Glomerular endothelial cell (primary cell): ENCODE measurements at places on chromosomes 16 and 17. TPM values are rescaled to one million over a fixed set of nuclear protein-coding genes. Genes with fewer than 3 reads are reported as not detected.
A peak's percentile ranks its signal among the peaks of the same experiment; 100 is the strongest.

DNA sequence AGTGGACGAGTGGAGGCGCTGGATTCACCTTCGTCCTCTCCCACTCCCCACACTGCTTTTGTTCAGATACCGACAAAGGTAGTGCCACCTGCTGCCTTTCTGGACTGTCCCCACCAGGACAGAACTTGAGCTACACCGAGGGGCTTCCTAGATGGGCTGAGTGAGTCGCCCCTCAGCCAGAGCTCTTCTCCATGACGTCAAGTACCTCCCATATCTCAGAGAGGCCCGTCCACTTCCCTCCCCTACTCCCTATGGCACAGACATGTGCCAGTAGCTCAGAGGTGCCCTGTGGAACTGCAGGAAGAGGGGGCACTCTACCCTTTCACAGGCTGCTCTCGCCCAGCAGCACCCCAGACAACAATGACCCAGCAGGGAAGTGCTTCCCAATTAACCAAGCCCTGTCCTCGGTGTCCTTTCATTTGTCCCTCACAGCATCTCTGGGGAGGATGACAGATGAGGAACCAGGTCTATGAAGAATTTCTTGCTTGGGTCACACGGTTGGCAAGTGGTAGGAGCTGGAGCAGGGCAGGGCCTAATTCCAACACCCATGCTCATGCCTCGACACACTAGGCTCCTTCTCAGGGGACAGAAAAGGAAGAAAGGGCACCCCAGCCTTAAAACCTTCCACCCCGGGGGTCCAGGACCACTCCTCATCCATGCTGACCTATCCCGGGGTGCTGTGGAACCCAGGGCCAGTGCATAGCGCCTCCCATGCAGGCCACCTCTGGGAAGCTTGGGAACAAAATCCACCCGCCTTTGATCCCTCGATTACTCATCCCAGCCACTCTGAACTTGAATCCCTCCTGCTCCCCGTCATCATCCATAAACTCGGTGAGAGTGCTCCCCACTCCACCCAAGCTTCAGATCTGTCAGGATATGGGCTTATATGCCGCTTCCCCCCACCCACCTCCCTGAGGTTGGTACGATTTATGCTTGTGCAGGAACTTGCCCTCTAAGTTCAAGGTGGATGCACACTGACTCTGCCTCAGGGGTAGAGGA is 51.7 kb downstream of the WNT3 start:
- no peak for DNase-seq

GRCh38 chr17:29018788-29019474 is 13.1 kb upstream of the SEZ6 start:
- DNase-seq = no peak

DNA sequence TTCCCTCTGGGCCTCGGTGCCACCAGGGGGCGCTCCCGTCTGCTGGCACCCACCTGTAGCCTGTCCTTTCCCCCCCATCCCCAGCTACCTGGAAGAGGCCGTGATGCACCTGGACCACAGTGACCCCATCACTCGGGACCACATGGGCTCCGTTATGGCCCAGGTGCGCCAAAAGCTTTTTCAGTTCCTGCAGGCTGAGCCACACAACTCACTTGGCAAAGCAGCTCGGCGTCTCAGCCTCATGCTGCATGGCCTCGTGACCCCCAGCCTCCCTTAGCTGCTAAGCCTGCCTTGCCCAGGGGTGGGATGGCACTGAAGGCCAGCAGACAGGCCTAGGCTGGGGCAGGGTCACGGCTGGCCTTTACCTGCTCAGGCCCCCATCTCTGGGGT is 818 bp upstream of the NRN1L start:
- DNase-seq = no peak

DNA sequence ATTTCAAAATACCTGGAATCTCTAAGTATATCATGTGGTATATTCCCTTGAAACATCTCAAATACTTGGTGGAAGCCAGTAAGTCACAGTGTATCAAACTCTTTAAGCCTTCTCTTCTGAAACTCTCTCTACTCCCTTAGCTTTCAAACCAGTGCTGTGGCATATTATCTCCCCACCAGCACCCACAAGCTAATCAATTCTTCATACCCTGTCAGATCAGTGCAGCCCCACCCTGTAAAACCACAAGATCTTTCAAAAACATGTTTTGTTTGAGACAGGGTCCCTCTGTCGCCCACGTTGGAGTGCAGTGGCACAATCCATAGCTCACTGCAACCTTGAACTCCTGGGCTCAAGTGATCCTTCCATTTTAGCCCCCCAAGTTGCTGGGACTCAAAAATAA is 91.6 kb upstream of the C17orf78 start:
- no peak for DNase-seq

The CHST5 gene
- 0.12 TPM in 1 of 2 replicates, not detected in the other for total RNA-seq

- no peak for DNase-seq
Observed at GRCh38 chr17:36182176-36183000, 6.0 kb upstream of the TBC1D3B start.

The KRTAP3-2 gene
- not detected in 2 replicates for total RNA-seq

- DNase-seq = no peak
Observed at GRCh38 chr16:66976746-66977145, 11.6 kb upstream of the CES4A start.

DNA sequence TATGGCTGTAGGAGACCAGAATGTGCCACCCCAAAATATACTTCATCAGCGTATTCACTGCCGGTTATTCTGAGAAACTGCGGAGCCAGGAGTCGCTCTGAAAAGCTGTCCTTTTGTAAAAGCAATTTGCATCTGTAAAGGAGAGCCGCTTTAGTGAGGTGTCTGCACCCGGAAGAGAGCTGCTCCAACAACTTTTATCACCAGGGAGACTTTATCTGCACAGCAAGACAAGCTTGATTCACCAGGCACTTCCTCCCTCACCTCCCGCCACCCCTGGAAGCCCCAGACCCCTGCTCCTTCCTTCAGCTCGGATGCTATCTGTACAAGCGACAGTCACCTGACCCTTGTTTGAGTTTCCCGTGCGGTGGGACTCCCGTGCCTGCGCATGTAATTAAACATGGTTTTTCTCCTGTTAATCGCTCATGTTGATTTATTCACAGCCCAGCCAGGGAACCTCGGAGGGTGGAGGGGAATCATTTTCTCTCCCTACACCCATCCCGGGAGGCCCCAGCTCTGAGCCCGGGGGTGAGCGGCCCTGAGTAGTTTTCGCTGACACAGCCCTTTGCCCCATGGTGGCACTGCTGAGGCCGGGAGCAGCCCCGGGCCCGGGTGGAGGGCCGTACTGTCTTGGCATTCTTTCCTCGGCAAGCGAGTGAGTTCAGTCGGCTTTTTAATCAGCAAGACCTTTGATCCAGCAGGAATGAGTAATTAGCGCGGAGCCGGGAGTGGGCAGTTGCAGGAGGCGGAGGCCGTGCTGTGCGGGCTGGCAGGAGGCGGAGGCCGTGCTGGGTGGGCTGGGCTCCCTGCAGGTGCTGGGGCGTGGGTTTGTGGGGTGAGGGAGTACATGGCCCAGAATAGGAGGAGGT is 222.7 kb upstream of the CIBAR2 start:
- DNase-seq = no peak

DNA sequence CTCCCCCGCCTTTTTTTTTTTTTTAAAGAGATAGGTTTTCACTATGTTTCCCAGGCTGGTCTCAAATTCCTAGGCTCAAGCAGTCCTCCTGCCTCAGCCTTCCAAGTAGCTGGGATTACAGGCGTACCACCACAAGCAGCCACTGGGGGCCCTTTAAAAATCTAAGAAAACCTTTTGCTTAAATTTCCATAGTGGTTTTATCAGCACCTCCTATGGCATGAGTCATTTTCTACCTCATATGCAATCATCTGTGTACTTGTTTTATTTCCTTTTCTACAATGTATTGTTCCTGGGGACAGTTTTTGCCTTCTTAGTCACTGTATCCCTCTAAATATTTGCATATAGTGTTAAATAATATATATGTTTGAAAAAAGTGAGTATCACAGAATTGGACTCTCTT is 29.2 kb downstream of the GNA13 start:
- DNase-seq = peak; percentile 70

The SAMD14 gene
- total RNA-seq = 9.6 and 24.9 TPM in 2 replicates

The CLTC gene
- total RNA-seq = 345 and 360 TPM in 2 replicates

The RRN3 gene
- total RNA-seq = 24.3 and 28.3 TPM in 2 replicates

- DNase-seq = no peak
Observed at GRCh38 chr17:9268546-9268945, 247.2 kb downstream of the NTN1 start.

- DNase-seq = no peak
Observed at GRCh38 chr16:87351320-87351698, 32.3 kb downstream of the FBXO31 start.

The NOD2 gene
- 0.23 and 0.29 TPM in 2 replicates for total RNA-seq

DNA sequence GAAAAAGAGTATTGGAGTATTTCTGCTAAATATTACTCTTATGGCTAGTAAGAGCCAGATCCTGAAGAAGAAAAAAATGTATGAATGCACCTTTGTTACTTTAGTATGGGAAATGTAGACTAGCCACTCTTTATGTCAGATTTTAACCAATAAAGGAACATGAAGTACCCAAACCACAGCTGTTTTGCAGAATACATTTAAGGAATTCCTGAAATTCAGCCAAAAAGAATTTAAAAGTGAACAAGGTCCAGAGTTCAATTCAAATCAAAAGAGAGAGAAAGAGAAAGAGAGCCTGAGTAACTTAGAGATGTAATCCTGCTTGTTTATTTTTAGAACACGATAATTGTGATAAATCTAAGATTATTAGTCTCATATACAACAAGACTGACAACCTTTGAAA is 1.2 kb downstream of the KCNJ16 start:
- no peak for DNase-seq

- DNase-seq = no peak
Observed at GRCh38 chr16:19488213-19488640, 33.7 kb downstream of the GDE1 start.

The ZNF319 gene
- 10.8 and 11.3 TPM in 2 replicates for total RNA-seq

DNA sequence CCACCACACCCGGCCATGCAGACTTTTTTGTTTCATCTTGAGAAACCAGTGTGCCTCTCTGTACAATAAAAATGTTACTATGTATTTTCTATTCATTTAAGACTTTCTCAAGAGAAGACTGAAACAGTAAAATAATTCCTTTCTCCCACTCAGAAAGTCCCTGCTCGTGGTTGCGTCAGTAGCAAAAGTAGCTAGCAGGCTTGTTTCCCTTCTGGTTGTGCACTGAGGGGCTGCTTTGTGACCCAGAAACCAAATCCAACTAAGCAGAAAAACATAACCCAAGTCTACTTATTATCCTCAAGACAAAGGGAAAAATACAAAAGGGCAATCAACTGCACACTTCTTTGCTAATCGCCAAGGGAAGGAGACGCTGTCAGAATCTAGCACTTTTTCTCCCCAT is 3.4 kb upstream of the PNPO start:
- no peak for DNase-seq

DNA sequence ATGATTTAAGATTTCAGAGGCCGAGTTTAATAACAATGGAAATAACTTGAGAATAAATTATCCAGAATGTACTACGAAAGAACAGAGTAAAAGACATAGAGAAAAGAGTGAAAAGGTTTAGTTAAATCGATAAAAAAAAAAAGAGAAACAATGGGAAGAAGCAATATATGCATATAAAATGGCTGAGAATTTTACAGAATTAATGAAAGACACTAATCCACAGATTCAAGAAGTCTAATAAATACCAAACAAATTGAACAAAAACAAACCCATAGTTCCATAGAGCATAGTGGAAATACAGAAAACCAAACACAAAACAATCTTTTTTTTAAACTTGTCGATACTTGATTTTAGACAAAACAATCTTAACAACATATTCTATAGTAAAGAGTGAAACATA is 1.7 kb downstream of the PSME3IP1 start:
- no peak for DNase-seq

The LRRC46 gene
- 0.24 TPM in 1 of 2 replicates, not detected in the other for total RNA-seq

The CCL11 gene
- not detected in 2 replicates for total RNA-seq

GRCh38 chr16:76835779-76836300 is 355.1 kb upstream of the MON1B start:
- no peak for DNase-seq

The CD300E gene
- not detected in 2 replicates for total RNA-seq

The QPRT gene
- total RNA-seq = 6.0 and 14.9 TPM in 2 replicates
